ENCODE measurements at places on chromosomes 1 and 21.
A peak's percentile ranks its signal among the peaks of the same experiment; 100 is the strongest.

DNA sequence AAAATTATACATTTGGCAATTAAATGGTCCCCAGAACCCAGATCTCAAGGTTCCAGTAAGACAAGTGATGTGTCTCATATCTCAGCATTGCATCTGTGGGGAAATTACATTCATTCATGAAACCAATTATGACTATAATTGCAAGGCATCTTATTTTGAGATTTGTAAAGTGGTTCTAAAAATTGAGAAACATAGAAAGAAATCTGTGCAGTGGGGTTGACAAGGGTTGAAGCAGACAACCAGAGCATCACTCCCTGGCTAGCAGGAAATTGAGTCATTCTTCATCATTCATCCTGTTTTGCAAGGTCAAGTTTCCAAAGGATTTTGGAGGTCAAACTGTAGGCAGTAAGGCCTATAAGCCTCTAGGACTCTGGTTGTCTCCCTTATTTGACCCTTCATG lies 25.1 kb upstream of the MROH9 start:
- DNase-seq, result no peak

- no peak for DNase-seq
Measured at GRCh38 chr1:213572912-213573647, 414.7 kb upstream of the PROX1 start.

GRCh38 chr1:9435153-9435636 lies 104.1 kb upstream of the SLC25A33 start:
- DNase-seq, result no peak

DNA sequence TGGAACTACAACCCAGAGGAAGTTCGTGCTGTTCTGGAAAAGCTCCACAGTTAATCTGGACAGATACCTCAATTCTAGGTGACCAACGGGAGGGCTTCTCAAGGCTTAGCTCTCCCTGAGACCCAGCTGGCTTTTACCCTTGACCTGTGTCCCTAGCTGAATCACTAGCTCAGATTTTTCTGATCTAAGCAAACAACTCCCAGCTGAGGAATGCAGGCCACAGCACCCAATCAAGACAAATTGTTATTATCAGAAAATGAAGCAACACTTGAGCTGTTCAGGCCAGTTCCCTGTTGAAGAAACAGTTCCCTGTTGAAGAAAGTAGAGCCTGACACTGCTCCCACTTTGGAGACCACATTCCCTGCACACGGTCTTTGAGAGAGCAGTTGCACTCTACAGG lies 16.0 kb downstream of the DIO1 start:
- no peak for DNase-seq

GRCh38 chr21:26519142-26519541 lies 53.9 kb downstream of the CYYR1 start:
- DNase-seq, result no peak

DNA sequence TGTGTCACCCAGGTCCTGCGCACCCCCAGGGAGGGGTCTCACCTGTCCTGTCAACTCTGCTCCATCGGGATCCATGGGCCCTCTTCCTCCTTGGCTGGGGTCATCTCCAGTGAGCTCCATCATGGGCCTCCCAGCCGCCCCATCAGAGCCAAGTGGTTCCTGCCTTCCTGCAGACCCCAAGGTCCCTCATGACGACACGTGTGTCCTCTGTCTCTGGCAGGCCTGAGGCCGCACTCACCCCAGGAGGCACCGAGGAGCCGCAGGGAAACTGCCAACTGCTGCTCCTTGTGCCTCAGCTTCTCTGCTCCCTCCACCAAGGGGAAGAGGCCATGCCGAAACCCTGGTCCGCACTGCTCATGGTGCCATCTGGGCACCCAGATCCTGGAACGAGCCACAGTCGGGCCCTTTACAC lies 46.8 kb downstream of the COL18A1 start:
- DNase-seq, result no peak

DNA sequence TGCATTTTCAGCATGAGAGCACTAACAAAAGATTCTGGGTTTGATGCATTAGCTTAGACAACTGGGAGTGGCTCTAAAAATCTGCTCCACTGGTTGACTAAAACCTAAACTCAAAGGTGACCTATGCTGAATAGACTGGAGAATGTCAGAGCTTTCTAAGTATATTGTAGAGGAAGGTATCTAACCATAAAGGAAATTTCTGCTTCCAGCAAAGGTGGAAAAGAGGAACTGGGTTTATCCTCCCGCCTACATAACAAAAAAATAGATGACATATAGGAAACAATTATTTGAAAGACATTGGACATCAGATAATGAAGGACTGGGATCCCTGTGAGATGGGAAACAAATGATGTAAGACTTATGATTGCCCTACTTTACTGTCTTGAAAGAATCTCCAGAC lies 35.8 kb upstream of the CR2 start:
- no peak for DNase-seq

DNA sequence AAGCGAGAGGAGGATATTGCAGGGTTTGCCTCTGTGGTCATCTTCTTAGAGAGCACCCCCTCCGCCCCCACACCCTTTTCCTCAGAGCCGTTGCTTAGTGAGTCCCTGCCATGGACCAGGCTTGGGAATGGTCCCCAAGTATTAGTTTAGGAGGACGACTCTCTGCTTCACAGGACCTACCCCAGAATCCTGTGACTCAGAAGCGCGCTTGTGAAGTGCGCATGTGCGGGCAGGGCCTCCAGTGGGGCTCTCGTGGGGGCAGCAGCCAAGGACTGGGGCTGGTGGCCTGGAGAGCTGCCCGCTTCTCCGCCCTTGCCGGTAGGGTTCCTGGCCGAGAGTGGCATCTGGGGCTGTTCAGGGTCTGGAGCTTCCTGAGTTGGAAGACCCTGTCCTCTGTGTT lies 37.3 kb upstream of the HMGN1 start:
- DNase-seq, result no peak

- no peak for DNase-seq
Measured at GRCh38 chr1:32592943-32593342, 53.7 kb downstream of the ZBTB8A start.

GRCh38 chr1:34851431-34852105 lies 8.0 kb downstream of the SMIM12 start:
- no peak for DNase-seq

- peak; percentile 54 for DNase-seq
Measured at GRCh38 chr1:100400404-100400803, 48.1 kb downstream of the CDC14A start.

- no peak for DNase-seq
Measured at GRCh38 chr1:57209495-57209894, 214.4 kb downstream of the DAB1 start.

DNA sequence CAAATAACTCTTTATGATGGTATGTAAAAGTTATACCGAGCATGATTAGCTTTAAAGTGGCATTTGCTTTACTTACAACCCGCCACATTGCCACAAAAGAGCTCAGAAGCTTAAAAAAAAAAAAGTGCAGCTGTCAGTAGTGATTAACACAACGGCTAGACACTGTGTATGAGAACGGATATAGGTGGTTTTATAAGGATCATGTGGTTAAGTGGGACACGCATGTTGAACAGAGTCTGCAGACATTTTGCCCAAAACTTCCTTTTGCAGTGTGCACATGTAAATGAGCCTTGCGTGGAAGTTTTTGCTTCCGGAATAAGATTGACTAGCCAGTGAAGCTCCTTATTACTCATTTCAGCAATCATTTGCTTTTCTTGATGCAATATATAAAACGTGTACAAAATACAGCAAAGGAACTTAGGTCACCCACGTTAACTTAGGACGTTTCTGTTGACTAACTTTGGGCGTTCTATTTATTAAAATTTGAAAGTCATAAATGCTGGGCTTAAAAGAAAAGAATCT lies 58.7 kb upstream of the RGS1 start:
- DNase-seq, result peak; percentile 45

DNA sequence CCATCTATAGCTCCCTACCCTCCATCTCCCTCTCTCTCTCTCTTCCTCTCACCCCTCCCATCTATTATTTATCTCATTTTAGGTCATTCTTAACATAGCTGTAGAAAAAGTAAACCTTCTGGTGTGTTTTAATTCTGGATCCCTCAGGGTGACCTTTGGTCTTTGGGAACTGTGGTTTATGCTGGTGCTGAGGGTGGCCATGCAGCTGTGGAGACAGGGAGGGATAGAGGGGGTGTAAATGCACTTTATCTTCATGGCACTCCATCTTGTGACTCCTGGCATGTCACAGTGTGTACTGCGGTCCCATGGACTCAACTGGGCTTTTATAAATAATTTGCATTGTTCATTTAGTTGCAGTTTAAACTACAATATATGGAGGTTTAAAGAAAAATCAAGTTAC lies 50.2 kb upstream of the RUNX1 start:
- no peak for DNase-seq

DNA sequence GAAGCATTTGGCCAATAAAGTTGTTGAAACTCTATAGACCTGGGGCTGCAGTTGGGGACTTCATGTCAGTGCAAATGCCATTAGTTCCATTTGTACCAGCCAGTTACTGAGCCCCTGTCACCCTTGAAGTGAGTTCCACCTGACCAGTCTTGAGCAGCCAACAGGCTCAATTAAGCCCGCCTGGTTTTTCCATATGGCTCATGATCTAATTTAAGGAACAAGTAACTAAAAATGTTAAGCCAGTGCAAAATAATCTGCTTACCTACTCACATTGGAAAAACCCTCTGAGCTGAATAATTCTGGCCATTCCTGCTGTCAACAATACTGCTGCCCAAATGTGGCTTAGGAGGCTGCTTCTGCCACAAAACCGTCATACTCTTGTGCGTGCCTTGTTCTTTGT lies 21.6 kb downstream of the NSUN4 start:
- no peak for DNase-seq

DNA sequence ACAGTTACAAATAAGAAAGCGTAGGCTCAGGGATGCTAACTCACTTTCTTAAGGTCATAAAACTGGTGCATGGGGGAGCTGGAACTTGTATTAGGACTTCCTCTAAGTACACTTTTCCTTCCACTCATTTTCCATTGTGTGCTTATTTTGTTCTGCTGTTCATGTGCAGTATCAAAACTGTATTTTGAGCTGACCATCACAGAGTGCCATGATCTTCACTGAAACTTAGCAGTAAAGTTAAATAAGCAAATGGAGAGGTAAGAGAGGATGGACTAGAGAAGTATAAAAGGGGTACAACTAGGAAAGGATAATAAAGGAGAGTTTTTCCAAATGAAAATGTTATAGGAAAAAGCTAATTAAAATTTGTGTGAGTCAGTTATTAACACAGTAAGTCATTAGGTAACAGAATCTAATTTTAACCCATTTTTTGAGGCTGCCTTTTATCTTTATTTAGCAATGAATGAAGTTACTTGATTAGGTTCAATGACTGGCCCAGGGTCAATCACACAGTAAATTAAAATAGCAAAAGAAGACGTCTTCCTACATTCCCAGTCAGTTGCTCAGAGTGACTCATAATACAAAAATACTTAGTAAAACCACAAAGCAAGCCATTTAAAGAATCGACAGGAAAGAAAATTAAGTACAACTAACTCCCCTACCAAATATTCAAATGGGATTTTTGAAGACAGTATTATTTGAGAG lies 165.8 kb upstream of the C1orf105 start:
- no peak for DNase-seq

DNA sequence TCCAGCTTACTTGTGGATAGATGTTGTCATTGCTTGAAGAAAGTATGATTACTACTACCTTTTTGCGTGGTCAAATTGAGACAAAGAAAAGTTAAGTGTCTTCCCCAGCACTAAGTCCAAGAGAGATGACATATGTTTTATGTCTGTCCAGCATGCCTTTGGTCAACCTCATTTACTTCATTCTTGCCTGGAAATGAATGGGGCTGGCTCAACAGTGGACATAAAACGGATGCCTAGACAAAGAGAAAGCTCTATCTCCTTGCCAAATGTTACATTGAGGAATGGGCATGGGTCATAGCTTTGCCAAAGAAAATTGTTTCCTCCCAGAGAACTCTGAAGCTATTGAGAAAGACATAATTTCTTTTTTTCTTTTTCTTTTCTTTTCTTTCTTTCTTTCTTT lies 82.4 kb upstream of the PLPPR4 start:
- DNase-seq, result no peak

GRCh38 chr1:178565586-178565985 lies 52.7 kb downstream of the TEX35 start:
- DNase-seq, result no peak

GRCh38 chr1:115329965-115330364 lies 8.1 kb downstream of the NGF start:
- no peak for DNase-seq

DNA sequence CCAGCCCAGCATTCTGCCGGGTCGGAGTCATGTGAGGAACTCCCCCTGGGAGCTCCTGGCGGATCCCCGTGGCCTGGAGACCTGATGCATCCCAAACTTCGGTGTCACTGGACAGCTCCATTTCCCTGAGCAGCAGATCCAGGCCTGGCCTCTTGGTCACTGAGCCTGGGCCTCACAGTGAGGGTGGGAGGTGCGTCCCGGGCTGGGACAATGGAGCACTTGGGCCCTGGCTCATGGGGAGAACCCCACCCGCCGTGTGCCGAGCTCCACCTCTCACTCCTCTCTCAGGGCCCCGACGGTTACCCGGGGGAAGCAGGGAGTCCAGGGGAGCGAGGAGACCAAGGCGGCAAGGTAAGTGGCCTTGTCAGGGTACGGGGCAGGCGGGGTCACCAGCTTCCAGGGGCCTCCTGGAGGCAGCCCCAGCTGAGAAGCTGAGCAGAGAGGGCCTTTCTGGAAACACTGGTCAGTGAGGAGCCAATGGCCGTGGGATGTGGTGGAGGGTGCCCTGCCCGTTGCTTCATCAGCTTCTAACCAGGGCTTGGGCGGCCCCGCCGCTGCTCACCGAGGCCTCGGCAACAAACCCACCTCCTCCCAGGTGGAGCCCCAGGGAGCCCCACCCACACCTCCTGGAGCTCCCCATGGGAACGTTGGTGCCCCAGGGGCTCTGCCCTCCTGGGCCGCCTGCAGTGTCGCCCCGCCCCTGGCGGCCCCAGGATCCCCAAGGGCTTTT lies 19.8 kb downstream of the COL6A2 start:
- no peak for DNase-seq

GRCh38 chr1:9294910-9295636 lies 2.4 kb downstream of the SPSB1 start:
- peak; percentile 47 for DNase-seq

- no peak for DNase-seq
Measured at GRCh38 chr1:159960721-159961381, 6.8 kb upstream of the SLAMF9 start.

- DNase-seq, result no peak
Measured at GRCh38 chr1:171600862-171601261, 21.2 kb upstream of the MYOCOS start.

- no peak for DNase-seq
Measured at GRCh38 chr1:28439320-28439719, 66.5 kb upstream of the RCC1 start.

DNA sequence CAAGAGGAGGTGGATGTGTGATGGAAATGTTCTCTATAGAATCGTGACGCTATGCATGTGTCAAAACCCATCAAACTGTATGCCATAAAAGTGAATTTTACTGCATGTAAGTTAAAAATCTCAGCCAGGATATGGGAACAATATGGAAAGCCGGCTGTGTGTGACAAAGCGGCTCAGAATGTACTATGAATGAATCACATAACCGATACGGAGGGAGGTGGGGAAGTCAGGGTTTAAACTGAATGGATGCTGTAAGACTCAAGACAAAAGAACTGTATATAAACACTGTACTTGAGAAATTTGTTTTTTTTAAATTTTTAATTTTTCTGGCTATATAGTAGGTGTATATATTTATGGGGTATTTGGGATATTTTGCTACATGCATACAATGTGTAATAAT lies 111.6 kb upstream of the PDE4B start:
- no peak for DNase-seq

Data from CD4-positive, alpha-beta T cell (primary cell).